ENCODE measurements at places on chromosomes 2 and 18. TPM values are rescaled to one million over a fixed set of nuclear protein-coding genes. Genes with fewer than 3 reads are reported as not detected.

DNA sequence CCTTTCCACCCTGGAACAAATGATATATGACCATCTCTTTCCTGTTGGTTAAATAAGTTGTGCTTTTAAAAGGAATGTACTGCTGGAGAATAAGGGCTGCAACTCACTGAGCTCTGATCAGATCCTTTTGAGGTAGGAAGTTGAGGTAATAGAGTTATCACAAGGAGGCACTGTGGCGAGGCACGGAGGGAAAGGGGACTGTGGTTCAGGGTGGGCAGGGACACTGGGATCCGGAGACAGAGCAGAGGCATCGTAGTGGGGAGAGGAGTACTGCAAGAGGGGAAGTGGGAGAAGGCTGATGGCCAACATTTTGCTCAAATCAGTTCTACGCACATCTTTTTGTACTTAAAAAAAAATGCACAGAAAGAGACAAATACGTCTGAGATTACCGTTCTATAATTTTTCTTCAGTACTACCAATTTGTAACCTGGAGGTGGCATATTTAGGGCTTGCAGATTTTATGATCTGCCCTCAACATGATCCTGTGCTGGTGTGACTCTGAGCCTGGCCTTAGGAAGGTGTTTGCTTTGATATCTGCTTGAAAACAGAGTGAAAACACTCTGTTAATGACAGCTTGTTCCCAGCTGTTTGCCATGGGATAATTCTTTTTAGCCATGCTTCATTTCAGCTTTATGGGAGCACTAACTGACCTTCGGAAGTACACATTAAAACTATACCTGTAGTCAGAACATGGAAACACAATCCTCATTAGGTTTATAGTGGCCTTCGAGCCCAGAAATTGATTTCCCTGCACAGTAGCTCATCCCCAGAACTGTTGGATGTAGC, 168.1 kb downstream of the KCNE4 start:
- DNase-seq: no peak

Gene BOK
- total RNA-seq: 338 TPM

DNA sequence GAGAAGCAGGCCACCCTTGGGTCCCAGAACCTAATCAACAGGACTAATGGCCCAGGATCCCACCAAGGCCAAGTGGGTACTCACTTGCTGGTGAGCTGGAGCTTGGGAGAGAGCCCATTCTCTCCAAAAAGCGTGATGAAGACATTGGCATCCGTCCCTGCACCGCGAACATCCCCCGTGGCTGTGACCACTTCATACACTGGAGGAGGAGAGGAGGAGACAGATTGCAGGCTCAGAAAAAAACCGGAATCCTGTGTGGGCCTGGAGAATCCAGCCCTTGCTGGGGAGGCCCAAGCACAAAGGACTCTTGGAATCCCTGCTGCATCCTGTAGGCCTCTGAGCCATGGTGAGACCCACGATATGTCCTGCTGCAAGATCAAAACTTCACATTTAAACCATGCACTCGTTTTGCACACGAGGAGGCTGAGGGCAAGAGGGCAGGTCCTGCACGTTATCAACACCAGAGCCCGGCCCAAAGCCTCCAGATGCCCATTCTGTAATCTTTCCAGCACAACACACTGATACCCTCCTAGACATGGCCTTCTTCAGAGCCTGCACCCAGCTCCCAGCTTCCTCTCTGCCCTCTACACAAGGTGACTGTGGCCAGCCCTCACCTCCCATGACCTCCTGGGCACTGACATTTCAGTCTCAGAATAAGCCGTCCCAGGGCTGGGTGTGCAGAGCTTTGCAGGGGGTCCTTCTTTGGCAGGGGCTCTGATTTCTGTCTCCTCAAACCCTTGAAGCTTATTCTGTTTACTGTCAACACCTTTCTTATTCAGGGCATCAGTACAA, 7.8 kb downstream of the LOXHD1 start:
- DNase-seq: no peak

DNA sequence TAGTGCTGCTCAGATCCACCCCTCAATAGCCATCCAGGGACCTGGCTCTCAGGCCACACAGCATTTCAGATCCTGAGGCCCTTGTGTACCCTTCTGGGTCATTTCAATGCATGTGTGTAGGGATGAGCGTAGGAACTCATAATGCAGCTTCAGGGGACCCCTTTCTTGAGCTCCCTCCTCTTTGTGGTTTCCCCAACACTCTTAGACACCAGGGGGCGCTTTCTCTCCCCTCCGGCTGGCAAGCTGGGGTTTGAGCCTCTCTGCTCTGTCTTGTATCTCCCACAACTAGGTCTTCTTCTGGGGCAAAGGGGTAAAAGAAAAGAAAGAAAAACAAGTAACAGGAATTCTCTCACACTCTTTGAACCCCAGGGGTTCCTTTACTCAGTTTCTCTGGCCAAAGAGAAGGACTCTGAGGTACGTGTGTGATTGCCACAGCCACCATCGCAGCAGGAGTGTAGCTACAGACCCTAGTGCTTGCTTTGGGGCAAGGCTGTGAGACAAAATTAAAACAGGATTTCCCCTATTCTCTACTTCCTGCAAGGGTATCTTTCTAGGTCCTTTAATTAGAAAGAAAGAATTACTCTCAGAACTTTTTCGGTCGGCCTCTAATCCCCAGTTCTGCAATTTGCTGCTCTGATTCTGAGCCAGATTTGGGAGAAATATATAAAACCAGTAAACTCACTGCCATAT, 38.0 kb downstream of the CABYR start:
- DNase-seq: peak; percentile 56

Gene ATP6V1B1
- not detected for total RNA-seq

Gene HSPE1
- total RNA-seq: 328 TPM

Gene ITPRIPL1
- 0.55 TPM for total RNA-seq

Gene KCNS3
- 4.9 TPM for total RNA-seq

GRCh38 chr2:10775021-10775780, 37.4 kb downstream of the PDIA6 start:
- DNase-seq: no peak

GRCh38 chr2:31107591-31108300, 30.5 kb downstream of the GALNT14 start:
- DNase-seq: no peak

DNA sequence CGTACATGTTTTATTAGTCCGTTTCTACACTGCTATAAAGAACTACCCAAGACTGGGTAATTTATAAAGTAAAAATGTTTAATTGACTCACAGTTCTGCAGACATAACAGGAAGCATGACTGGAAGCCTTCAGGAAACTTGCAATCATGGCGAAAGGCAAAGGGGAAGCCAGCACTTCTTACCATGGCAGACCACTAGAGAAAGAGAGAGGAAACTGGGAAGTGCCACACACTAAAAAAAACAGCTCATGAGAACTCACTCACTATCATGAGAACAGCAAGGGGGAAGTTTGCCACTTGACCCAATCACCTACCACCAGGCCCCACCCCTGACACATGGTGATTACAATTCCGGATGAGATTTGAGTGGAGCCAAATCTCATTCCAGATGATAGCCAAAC, 466.2 kb downstream of the IRS1 start:
- no peak for DNase-seq

DNA sequence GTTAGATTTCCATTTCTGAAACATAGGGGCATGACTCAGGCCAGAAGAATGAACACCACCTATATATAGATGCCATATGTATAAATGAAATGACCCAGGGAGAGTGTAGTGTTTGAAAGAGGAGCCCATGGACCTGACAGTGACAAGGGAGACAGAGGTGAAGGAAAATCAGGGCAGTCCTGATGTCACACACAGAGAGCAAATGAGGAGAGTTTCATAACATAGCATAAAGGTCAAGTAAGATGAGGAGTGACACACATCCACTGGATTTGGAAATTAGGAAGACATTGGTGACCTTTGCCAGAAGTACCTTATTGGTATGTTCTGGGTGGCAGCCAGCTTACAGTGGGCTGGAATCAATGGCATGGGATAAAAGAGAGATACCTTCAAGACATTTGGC, 276.7 kb downstream of the ZNF385B start:
- DNase-seq: no peak

Gene HOXD13
- total RNA-seq: 0.06 TPM

DNA sequence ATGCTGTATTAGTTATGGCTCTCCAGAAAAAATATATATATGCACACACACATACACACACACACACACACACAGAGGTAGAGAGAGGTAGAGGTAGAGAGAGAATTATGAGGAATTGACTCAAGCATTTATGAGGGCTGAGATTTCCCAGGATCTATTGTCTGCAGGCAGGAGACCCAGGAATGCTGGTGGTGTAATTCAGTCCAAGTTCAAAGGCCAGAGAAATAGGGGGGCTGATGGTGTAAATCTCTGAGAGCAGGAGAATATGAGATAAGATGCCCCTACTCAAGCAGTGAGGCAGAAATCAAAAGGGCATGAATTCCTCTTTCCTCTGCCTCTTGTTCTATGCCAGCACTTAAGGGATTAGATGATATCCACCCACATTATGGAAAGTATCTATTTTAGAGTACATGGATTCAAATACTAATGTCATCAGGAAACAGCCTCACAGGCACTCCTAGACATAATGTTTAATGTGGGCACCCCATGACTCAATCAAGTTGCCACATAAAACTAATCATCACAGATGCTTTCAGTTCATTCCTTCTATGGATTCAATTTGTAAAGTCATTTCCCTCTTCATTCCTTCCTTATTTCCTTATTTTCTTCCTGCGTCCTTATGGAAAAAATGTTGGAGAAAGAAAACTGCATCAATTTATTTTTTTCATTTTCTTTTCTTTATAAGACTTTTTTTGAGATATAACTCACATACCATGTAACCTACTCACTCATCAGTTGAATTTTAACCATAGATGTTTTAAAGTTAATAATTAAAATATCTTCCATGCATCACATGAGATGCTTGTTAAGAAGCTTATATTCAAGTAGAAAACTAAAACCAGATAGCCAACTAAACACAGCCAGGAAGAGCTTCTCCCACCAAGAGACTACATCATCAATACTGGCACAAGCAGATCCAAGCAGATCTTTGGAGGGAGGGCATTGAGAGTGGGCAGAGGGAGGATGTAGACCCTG, 406.2 kb downstream of the MBD2 start:
- DNase-seq: no peak

DNA sequence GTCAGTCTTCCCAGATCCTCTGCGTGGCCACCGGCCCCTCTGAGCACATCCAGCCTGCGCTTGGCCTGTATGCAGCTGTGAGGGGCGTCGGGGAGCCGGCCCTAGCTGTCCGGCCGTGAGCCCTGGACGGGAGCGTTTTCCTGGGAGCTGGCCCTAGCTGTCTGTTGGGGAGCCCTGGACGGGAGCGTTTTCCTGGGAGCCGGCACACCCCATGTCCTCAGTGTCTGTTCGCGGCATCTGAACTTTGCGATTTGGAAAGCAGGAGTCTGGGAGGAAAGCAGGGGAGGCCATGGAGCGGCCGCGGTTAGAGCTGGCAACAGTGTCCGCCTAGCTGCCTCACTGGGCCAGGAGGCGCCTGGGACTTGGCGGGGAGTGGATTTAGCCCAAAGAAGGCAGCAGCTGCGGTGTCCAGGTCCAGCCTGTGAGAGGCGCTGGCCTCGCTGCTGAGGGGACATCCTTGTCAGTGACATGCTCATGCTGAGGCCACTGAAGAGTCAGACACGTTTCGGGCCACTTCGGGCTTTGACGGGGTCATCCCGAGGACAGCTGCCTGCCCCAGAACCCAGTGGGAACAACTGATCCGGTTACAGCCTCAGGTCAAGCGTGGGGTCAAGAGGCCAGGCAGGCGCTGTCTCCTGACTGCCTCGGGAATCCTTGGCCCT, 75.8 kb downstream of the KCNG2 start:
- DNase-seq: no peak

GRCh38 chr18:9631814-9632496, 17.6 kb upstream of the PPP4R1 start:
- DNase-seq: peak; percentile 73

DNA sequence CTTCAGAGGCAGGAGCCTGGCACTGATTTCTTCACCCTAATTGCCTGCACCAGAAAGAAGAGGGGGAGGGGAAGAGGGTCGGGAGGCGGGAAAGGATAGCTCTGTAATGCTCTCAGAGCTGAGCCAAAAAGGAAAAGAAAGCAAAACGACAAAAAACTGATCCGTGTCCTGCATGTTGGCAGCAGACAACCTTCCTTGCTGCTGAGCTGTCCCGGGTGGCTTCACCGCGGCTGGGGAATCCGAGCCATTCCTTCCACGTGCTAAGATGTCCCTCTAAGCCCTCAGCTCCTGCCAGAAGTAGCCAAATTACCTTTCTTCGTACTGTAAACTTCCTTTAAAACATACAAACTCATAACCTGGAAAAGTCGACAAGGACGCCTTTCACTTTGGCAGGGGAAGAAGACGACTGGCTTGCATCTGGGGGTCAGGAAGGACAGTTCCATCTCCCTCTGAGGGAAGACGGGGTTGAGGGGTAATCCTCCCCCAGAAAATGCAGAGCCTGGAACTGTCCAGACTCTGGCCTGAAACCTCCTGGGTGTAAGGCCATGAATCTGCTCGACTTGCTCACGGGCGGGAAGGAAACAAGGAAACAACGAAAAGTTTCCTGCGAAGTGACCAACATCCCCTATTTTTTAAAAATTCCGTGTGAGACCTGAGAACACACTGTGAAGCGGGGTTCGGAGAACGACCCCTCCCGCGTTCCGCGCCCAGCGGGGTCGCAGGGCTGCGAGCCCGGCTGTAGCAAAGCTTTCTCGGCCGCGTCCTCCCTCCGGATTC, 7.7 kb downstream of the OTX1 start:
- DNase-seq: no peak

DNA sequence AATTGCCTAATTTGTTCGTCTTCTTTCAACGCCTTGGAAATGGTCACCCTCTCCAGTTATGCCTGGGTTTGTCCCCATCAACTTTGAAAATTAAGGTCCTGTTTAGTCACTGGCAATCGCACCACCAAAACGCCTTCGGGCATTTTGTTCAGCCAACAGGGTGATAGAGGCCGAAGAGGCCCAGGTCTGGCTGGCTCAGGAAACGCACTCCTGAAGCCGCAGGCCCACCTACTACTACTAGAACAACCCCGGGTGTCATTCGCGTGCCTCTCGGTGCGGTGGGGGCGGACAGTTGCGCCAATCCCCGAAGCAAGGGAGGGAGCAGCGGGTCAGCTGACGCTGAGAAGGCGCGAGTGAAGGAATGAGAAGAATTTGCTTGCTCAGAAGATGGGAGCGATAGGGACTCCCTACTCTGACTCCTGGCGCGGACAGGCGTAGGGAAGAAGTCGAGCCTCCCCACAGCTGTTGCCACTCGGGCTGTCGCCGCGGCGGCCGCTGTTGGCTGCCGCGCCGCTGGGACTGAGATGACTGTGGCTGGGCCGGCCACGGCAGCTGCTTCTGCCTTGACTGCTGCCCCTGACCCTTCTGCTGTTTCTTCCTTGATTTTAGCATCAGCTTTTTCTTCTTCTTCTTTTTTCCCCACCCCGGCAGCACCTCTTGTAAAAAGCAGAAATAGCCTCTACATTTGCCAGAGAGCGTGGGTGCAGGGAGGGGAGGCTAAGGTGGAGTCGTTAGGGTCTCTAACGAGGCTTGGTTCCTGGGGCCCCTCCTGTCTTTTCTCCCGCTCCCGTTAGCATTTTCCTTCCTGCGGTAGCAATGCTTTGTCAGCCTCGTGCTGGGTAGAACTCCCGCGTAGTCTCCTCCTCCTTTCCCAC, 387.6 kb downstream of the FIGN start:
- DNase-seq: no peak

- no peak for DNase-seq
Measured at GRCh38 chr2:70461414-70461813, 92.2 kb downstream of the TGFA start.

Gene PROM2
- 9.2 TPM for total RNA-seq

- no peak for DNase-seq
Measured at GRCh38 chr18:73352546-73352945, 484.8 kb upstream of the NETO1 start.

Gene GKN2
- total RNA-seq: not detected

Gene SAG
- total RNA-seq: not detected

GRCh38 chr2:119435081-119435952, 3.7 kb downstream of the TMEM37 start:
- DNase-seq: no peak

GRCh38 chr2:235232449-235233433, 261.1 kb upstream of the AGAP1 start:
- DNase-seq: no peak

Data from SJSA1 (cell line).